ENCODE measurements at places on chromosomes 4 and X.

DNA sequence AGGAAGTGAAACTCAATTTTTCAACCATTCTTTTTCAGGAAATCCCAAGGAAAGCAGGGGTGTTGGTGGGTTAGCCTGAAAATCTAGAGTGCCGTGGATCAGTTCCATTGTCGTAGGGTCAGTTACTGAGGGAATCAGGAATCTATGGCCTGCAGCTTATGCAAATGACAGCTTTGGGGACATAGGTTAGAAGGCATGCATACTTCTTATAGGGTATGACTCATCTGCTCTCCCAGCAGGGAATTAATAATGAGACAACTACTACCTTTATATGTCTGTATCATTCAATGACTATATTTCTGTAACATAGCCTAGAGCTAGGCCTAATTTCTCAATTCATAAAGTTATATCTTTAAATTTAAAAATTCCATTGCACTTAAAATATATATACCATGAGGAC, 36.6 kb downstream of the ZNF41 start:
- no peak for DNase-seq

DNA sequence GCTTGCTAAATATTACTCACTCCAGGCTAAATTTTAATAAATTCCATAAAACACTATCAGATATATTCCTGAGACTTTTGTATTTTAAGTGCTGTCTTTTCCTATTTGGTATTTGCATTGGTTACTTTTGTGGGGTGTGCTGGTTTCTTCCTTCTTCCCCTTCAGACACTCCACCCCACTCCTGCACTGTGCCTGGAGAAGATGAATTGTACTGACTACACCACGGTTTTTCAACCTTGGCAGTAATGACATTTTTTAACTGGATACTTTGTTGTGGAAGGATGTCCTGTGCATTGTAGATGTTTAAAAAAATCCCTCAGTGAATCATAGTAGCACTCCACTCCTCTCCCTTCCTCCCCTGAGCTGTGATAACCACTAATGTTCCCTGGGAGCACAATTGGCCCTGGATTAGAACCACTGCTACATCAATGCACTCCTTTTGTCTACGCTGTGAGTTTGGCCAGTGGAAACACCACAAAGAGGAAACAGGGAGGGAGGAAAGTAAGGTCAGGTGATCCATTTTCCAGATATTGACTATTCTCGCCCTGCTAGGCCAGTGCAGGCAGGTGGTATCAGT, 36.3 kb downstream of the SNCA start:
- no peak for DNase-seq

GRCh38 chr4:121765368-121765705, 373 bp upstream of the SMIM43 start:
- DNase-seq = no peak

GRCh38 chrX:120321520-120322281, 10.4 kb upstream of the TMEM255A start:
- DNase-seq = no peak

GRCh38 chrX:49186125-49187027, at the start of gene PRICKLE3:
TSS of gene PRICKLE3 (minus strand) at chrX:49186373. CDS start at chrX:49186297, 76 bp downstream.
- DNase-seq = peak; percentile 52

- no peak for DNase-seq
Observed at GRCh38 chr4:81946996-81947395, 426.8 kb downstream of the HNRNPD start.

GRCh38 chrX:13059637-13060499, 15.4 kb upstream of the FAM9C start:
- no peak for DNase-seq

GRCh38 chr4:85391071-85391470, 83.9 kb upstream of the ARHGAP24 start:
- DNase-seq = no peak

GRCh38 chr4:48493452-48494100, 3.5 kb downstream of the ZAR1 start:
- no peak for DNase-seq

- DNase-seq = no peak
Observed at GRCh38 chr4:156901871-156902270, 69.7 kb downstream of the PDGFC start.

DNA sequence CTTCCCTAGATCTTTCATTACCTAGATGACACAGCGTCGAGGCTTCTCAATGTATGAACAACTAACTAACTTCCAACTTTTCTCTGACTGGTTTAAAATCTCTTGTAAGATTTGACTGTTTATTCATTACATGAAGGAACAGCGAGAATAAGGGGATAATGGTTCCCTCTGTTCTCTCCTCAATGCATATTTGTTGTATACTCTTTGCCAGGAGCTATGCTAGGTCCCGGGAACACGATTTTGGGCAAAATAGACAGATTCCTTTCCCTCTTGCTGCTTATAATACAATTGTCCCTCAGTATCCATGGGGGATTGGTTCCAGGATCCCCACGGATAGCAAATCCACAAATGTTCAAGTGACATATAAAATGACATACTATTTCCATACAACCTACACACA, 1020.0 kb downstream of the DMD start:
- DNase-seq = no peak

DNA sequence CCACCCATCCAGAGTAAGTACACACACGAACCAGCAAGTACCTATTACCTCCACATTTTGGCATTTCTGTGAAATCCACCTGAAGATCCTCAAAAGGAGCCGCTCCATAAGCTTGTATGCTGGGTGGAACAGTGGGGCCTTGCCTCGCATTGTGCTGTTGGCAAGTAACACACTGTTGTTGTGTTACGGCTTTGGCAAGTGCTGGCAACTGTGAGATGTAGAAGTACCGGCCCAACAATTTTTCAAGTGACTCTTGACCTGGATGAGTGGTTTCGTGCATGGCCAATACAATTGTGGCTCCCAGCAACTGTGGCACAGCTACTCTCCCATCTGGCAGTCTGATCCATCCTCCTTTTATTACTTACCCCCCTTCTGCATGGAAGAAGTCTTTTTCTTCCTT, 128.7 kb downstream of the CCNB3 start:
- peak; percentile 81 for DNase-seq

GRCh38 chr4:164116286-164116685, 621.8 kb downstream of the TMA16 start:
- DNase-seq = no peak

DNA sequence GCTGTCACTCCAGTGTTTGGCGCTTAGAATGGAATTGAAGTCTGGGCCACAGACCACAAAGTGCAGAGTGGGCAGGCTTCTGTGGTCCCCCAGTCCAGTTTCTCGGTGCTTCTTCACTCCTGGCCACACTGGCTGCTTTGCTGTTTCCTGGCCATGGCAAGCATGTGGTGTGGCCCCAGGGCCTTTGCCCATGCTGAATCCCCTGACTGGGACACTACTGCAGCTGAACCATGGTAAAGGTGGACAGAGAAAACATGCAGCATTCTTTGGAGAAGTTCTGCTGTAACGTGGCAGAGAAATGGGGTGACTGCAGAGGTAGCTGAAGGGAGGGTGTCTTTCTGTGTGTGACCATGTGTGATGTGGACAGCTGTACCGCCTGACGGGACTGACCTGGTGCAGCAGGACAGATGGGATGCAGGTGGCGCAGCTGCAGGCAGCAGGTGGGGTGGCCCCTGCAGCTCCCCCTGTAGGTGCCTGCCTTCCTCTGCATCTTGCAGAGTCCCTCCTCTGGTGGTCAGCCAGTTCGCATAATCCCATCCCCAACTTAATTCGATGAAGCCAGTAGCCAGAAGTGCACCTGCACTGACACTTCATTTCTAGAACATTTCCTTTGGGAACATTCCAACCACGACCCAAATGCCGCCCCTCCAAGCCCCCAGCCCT, 13.2 kb upstream of the S100P start:
- DNase-seq = no peak

DNA sequence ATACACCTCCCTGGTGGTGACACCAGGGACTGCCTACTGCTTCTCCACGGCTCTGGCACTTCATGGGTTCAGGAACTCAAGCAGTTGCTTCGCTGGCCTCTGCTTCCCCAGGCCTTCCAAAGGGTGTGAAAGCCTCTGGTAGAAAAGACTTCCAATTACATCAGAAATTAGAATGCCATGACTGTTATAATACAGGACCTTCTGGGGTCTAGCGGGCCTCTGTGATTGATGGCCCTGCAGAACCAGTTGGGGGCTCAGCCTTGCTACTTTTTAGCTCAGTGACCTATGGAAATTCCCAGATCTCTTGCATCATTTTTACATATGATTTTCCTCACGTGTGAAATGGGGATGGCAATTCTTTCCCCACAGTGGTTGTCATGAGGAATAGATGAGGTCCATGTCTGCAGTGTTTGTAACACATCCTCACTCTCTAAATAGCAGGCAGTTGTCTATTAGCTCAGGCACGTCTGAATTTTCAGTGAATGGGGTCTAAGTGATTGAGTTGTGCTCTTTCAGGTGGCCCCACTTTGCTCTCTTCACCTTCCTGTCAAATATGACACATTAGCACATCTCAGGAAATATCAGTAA, 198.3 kb downstream of the STIM2 start:
- no peak for DNase-seq

DNA sequence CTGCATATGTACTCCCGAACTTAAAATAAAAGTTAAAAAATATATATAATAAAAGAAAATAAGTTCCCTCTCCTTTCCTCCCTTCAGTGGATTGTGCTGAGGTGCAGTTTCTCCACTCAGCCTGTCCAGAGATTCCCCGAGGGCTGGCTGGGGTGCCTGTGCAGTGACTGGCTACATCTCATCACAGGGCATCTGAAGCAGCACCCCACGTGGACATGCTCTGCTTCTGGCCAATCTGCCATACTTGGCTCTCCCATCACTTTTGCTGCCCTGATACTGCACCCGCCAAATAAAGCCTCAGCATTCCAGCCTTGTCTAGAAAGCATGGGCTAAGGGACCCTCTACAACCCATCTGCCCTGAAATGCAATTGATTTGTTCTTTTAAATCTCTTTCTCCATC, 11.1 kb upstream of the MGST2 start:
- no peak for DNase-seq

Data from NCI-H1092 treated with DMSO at 0.1 percent for 48 hours (cell line).